ENCODE measurements at places on chromosomes 7 and 10.
A peak's percentile ranks its signal among the peaks of the same experiment; 100 is the strongest.

- DNase-seq = no peak
Observed at GRCh38 chr10:120506674-120507073, 49.6 kb downstream of the PLPP4 start.

GRCh38 chr10:55793024-55793423 is 568.0 kb downstream of the ZWINT start:
- no peak for DNase-seq

GRCh38 chr10:64038107-64038506 is 516.9 kb downstream of the REEP3 start:
- DNase-seq = no peak

DNA sequence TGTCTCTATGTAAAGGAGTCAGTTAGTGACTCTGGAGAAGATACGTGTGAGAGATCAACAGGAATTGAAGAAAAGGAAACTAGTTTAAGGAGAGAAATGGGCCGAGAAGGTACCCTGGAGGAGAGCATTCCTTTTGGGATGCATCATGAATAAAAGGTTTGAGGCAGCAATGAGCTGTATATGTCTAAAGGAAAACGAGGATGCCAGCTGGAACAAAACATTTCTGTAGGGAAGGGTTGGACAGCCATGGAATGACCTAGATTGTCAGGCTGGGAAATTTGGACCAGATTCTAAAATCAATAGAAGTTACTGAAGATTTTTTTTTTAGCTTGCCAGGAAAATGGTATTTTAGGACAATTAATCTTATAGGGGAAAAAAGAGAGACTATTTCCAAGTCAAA is 17.2 kb upstream of the MPP7 start:
- DNase-seq = no peak

DNA sequence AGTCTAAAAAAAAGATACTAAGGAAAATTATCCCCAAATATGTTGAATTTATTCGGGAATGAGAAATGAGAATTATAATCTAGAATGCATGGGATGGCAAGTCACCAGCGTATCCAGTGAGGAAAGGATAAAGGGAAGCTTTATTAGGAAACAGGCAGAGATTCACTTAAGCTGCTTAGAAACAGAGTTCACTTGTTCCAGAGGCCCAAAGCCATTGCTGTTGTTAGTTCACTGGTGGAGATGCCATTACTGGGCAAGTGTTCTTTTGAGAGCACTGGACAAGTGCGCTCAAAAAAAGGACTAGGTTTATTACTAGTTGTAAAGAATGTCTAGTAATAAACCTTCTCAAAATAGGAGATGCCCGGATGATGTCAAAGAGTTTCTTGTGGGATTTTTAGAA is 51.2 kb downstream of the MICU1 start:
- no peak for DNase-seq

- DNase-seq = no peak
Observed at GRCh38 chr7:108503112-108504026, 22.6 kb downstream of the PNPLA8 start.

DNA sequence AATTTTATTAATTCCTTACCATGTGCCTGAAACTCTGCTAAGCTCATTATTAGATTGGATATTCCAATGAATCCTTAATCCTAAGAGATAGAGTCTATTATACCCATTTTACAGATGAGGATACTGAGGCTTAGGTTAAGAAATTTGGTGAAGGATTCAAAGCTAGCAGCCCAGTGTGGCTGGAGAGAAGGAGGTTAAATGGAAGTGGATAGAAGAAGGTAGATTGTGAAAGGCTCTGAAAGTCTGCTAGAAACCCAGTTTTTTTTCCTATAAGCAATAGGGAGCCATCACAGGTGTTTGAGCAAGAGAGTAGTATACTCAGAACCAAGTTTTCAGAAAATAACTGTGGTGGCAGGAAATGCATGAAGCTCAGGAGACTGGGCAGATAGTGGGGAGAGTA is 265.8 kb upstream of the NEBL start:
- DNase-seq = no peak

- DNase-seq = no peak
Observed at GRCh38 chr10:32095116-32095733, 39.0 kb upstream of the KIF5B start.

DNA sequence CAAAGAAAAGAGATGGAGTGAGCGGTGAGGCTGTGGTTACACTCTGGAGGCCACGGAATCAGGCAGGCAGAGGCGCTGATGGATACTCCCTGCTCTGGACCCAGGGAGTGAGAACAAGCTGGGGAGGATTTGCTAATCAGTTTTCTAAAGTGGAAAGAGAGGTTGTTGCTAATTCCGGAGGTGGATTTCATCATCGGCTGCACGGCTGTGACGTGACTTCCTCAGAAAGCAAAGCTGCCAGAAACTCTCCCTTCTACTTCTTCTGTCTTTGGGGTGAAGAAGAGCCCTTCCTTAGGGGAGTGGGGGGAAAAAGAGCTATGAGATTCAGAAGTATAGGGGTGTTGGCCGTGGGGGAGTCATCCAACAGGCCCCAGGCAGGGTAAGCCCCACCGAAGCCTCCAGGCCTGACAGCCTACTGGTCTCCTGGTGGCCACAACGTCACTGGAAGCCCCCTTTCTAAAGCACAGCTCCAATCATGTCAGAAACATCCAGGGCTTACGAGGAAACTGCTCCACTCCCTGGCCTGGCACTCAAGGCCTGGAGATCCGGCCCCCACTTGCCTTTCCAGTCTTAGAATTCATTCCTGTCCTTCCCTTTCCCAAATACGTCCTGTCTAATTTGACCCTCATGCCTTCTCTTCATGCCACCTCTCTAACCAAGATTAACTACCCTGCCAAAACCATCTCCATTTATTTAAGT is 114.5 kb downstream of the HIP1 start:
- no peak for DNase-seq

GRCh38 chr10:77282163-77282562 is 355.4 kb downstream of the KCNMA1 start:
- no peak for DNase-seq

GRCh38 chr7:64639267-64640001 is 26.5 kb upstream of the ZNF107 start:
- no peak for DNase-seq

DNA sequence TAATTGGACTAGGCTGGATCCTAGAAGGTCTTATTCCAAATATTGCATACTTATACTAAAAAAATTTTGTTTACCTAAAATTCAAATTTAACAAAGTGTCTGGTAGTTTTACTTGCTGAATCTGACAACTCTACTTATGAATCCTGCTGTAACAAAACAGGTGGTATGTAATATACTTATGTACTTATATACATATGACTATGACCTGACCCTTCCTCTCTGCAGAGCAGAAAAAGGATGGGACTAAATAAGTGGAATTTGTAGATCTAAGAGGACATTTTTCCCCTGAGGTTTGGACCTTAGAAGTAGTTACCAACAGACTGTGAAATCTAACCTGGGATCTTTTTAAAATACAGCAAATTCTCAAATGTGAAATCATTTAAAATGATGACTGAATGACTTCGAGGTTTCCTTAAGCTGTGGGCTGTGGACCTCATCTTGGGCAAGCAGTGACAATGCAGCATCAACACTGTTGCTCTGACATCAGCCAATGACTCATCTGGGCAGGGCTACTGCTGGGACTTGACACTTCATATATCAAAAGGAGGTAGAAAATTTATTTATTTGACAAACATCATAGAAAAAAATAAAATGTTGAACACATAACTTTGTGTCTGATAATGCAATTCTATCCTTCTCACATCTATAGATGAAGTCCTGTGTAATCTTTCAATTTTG is 73.6 kb downstream of the RELN start:
- no peak for DNase-seq

- DNase-seq = no peak
Observed at GRCh38 chr10:74290708-74291107, 139.7 kb downstream of the ADK start.

- no peak for DNase-seq
Observed at GRCh38 chr7:95586951-95587301, 9.4 kb downstream of the PDK4 start.

GRCh38 chr7:88771417-88771816 is 11.9 kb downstream of the ZNF804B start:
- no peak for DNase-seq

DNA sequence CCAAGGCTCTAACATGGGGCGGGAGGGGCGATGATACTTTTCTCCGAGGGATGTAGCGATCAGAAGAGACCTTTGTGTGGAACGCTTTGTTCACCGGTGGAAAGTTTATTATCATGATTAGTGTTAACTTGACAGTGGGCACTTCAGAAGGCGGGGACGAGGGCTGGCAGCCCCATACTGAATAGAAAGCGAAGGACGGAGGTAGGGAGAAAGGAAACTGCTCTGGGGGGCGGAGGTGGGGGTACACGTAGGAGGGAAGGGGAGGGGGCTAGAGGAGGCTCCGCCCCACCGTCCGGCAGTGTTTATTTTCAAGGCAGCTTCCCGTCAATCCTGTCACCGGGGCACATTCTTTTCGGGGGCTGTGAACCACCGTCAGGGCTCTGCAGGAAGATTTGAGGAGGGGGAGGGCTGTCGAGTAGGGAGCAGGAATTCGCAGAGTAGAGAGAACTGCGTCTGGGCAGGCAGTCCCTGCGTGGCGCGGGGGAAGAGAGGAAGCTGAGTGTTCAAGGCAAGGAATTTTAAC is 9.4 kb upstream of the NKX2-3 start:
- no peak for DNase-seq

DNA sequence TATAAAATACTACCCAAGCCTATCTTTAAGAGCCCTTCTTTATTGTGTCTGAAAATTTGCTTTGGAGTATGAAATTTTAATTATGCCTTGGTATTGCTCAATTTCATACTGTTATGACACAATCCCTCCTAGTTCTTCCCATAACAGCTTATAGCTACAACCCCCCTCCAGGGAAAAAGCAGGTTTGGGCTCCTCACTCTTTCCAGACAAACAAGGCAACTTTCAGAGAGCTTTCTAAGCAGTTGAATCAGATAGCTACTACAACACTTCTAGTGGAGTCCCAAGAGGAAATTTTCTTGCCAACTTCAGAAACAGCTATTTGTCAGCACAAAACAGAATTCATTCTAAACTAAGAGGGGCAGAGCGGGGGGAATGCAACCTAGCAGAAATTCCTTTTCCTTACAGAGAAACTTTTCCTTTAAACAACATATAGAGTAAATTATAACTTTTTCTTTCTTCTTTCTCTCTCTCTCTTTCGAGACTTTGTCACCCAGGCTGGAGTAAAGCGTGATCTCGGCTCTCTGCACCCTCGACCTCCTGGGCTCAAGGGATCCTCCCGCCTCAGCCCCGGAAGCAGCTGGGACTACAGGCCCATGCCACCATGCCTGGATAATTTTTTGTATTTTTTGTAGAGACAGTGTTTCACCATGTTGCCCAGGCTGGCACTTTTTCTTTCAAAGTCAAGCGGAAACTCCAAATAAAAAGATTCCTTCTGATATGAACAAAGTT is 26.0 kb upstream of the JMJD1C start:
- DNase-seq = no peak

GRCh38 chr7:148116195-148116594 is 474.4 kb upstream of the C7orf33 start:
- DNase-seq = no peak

GRCh38 chr10:103789771-103790201 is 65.6 kb downstream of the SH3PXD2A start:
- DNase-seq = no peak

GRCh38 chr7:69411018-69411417 is 187.3 kb upstream of the AUTS2 start:
- no peak for DNase-seq

GRCh38 chr7:96827701-96828100 is 118.1 kb upstream of the SEM1 start:
- no peak for DNase-seq

GRCh38 chr10:77836299-77836820 is 90.2 kb downstream of the DLG5 start:
- DNase-seq = peak; percentile 66

- no peak for DNase-seq
Observed at GRCh38 chr7:66832531-66833351, 88.3 kb upstream of the TMEM248 start.

- DNase-seq = no peak
Observed at GRCh38 chr10:108060246-108060645, 895.7 kb upstream of the SORCS1 start.

GRCh38 chr10:98366062-98366530 is 48.9 kb downstream of the PYROXD2 start:
- no peak for DNase-seq

DNA sequence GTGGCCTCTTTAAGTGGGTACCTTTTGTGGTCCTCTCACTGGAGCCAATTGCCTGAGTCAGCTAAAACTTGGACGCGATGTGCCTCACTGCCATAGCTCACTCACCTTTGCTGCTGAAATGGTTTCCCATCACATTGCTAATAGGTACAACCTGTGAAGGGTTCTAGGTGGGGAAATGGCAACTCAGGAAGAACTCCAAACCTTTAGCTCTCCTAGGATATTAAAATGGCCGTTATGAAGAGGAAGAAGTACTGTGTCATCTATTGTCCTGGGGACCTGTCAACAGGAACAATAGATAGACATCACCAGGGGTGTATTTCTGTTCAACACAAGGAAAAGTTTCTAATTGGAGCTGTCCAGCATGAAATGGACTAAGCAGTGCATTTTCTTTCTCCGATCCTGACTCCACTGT is 1.2 kb upstream of the ZNF655 start:
- DNase-seq = no peak

DNA sequence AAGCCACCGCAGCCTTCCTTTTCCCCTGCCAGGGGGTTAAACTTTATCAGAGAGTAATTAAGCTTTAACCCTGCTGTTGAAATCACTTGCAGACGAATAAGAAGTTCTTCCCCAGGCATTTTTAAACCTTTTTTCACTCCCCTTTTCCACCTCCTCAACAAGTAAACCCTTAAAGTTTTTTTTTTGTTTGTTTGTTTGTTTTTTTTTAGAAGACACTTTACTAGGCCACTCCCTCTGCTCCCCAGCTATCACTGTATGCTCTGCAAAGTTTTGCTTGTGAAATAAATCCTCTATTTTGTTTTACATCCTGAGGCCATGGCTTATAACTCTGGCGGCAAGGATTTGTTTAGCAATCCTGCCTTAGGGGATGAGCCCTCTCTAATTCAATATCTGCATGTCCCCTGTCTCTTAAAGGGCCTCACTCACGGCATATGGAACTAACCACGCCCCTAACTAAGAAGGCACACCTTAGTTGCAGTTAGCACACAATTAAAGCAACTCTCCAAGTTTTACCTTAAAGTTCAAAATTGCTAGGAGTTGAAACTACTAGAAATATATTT is 1354.7 kb upstream of the LRRTM3 start:
- DNase-seq = no peak

- DNase-seq = no peak
Observed at GRCh38 chr10:45653454-45653853, 19.1 kb downstream of the ZFAND4 start.

DNA sequence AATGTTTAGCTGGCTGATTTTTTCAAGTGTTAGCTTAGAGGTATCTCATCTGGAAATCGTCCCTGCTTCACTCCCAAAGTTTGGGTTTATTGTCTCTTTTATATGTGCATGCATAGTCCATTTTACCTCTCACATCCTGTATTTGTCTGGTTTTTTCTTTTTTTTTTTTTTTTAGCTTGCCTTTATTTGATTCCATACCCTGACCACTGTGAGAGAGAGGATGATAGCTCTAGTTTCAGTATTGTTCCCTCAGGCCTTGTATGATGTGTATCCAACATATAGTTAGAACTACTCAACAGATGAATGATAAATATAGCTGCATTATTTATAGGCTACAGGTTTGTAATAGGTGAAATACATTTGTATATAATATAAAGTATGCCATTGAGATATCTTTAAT is 29.9 kb downstream of the PCGF5 start:
- DNase-seq = no peak

- no peak for DNase-seq
Observed at GRCh38 chr7:2040893-2041270, 191.9 kb downstream of the MAD1L1 start.

GRCh38 chr10:46052057-46052790 is 6.2 kb upstream of the MSMB start:
- DNase-seq = no peak

- DNase-seq = no peak
Observed at GRCh38 chr10:115300080-115300479, 206.9 kb downstream of the ATRNL1 start.

Measured in activated effector memory CD4-positive, alpha-beta T cell treated with Interleukin-2 at 50 U/mL for 16 hours (primary cell).